Activated CD8-positive, alpha-beta memory T cell treated with anti-CD3 and anti-CD28 coated beads for 4 hours (primary cell): ENCODE measurements at places on chromosomes 7 and 10.

DNA sequence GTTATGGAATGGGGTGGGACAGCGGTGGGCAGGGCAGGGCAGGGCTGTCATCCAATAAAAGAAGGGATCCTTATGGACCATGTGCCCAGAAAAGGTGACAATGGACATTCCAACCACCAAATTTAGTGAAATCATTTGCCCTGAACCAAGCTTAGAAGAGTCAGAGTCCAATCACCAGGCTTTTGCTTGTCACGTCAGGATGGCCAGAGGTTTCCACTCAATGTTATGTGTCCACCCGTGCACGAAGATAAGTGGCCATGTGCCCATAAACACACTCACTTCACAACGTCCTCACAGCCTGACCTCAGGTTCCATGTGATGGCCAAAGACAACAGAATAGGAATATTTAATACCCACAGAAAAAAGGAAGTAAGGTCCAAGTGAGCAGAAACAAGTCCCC lies 36.6 kb upstream of the PLPP4 start:
- DNase-seq: no peak

GRCh38 chr7:128913870-128914565 lies 3.5 kb upstream of the KCP start:
- no peak for DNase-seq

DNA sequence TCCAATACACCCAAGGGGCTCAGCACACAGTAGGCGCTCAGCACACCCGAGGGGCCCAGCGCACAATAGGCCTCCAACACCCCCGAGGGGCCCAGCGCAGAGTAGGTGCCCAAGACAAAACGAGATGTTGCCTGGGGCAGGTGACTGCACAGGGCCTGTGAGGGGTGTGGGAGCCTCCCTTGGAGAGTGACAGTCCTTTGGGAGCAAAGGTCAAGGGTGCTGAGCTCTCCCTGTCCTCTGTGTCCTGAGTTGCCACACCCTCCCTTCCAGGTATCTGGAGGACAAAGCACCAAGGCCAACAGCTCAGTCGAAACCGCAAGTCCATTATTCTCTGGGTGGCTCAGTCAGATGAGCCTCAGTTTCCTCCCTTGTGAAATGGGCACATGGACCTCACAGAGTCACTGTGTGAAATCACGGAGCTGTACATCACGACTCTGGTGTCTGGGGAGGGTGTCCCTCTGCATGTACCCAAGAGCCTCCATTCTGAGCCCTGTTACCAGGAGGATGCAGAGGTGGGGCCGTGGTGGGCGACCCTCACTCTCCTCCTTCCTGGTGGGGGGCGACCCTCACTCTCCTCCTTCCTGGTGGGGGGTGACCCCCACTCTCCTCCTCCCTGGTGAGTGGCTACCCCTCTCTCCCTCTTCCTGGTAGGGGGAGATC lies 81.3 kb downstream of the FOXL3 start:
- DNase-seq: no peak

- no peak for DNase-seq
Observed at GRCh38 chr10:61197057-61197456, 253.1 kb upstream of the RHOBTB1 start.

DNA sequence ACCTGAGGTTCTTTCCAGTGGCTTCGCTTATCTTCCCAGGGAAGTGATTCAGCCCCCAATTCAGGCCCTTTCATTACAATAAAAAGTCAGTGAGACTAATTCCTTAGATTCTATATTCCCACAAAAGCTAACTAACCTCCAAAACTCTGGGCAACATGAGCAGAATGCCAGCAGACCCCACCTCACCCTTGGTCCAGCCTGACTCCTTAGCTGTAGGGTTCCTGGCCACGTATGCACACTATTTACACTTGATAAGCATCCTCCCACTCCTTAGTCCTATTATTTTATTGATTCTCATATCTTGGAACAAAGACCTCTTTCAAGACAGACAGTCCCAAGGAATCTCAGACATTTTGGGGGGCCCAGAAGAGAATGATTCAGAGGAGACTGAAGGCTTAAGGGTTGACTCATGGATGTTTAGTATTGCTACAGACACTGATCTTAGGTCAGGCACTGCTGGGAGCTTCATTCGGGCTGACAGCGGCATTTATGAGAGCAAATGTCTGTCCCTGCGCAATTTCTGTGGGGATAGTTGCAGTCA lies 162.6 kb upstream of the GDF10 start:
- DNase-seq: no peak

GRCh38 chr10:53239873-53240272 lies 467.3 kb upstream of the MBL2 start:
- no peak for DNase-seq

- DNase-seq: no peak
Observed at GRCh38 chr10:95279042-95279820, 11.6 kb downstream of the PDLIM1 start.

DNA sequence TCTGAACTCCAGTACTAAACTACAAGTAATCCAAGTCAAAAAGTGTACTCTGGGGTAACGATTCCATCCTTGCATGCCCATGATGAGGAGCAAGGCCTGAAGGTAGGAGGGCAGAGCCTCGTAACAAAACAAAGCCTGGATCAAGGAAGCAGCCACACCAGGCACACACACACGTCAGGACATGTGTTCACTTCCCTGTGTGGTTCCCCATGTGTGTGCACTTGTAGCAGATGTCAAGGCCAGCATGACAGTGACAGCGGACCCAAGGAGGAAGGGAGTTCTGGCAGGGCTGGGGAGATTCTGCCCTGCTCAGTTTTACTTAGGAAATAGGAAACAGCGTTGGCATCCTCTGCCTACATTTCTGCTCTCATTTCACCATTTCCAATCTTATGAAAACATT lies 92.8 kb downstream of the ALOX5 start:
- DNase-seq: no peak

DNA sequence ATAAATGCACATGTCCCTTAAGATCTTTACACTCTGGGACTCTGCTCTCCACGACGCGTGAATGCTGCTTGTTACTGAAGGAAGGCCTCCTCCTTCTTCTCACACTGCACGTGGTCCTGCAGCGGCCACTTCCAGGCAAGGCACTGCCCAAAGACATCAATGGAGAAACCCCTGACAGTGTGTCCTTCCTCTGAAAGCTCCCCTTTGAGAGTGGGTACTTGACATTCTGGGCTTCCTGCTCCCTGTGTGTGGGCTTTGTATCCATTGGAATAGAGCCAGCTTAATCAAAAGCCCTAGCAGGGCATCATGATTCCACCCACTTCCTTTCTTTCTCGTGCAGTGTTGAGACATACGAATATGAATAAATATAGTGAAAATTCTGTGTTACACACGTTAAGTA lies 69.7 kb upstream of the STK17A start:
- DNase-seq: no peak

DNA sequence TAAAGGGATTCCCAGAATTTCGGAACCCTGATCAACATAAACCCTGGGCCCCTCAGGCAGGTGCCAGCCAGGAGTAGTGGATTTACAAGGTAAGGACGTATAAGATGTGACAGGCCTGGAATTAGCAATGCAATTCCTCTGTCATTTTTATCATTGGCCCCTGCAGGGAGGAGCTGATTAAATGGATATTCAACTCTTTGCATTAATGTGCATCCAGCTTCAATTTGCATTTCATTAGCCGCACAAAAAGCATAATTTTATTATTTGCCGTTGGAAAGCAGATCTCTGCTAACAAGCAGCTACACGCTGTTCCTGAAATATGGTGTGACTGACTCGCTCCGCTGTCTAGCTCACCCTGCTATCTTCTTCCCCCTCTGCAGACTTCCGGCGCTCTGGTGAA lies 195.8 kb downstream of the RPS24 start:
- DNase-seq: no peak

DNA sequence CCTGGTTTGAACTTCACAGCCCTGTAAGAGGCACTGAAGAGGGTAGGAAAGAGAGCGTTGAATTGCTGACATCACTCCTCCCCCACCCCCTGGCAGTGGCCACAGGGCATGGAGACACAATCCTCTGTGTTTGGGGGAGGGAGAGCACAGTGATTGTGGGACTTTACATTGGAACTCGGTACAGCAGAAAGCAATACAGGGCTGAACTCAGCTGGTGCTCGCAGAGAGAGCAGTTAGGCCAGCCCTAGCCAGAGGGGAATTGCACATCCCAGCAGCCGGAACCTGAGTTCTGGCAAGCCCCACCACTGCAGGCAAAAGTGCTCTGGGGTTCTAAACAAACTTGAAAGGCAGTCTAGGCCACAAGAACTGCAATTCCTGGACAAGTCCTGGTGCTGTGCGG lies 24.0 kb upstream of the CUL1 start:
- DNase-seq: no peak

DNA sequence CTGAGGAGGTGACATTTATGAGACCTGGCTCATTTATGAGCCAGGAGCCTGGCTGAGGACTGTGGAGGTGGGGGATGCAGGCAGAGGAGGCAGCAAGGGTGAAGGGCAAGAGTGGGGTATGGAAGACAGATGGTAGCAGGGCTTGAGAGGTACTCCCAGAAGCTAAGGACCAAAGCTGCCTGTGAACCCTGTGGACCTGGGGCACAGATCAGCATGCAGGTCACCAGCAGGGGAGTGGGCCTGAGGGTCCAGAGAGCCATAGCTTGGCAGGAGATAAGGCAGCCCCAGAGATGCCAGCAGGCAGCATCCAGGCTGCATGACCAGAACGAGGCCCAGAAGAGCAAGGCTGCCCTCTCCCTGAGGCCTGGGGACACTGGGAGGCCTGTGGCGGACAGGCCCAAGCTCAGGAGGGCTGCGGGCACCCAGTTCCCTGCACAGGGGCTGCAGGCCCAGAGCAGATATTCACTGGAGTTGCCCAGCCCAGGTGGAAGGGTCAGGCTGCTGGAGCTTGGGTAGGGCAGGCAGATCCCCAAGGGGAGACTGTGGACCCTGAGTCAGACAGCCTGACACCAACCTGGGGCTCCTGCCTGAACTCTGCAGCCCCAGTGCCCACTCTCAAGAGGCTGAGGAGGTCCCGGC lies 3.4 kb downstream of the GPR15LG start:
- no peak for DNase-seq

GRCh38 chr7:111312966-111313365 lies 222.0 kb downstream of the LRRN3 start:
- DNase-seq: no peak

GRCh38 chr7:12923971-12924370 lies 236.5 kb downstream of the ARL4A start:
- DNase-seq: no peak

- no peak for DNase-seq
Observed at GRCh38 chr10:130968964-130969363, 342.6 kb downstream of the TCERG1L start.

DNA sequence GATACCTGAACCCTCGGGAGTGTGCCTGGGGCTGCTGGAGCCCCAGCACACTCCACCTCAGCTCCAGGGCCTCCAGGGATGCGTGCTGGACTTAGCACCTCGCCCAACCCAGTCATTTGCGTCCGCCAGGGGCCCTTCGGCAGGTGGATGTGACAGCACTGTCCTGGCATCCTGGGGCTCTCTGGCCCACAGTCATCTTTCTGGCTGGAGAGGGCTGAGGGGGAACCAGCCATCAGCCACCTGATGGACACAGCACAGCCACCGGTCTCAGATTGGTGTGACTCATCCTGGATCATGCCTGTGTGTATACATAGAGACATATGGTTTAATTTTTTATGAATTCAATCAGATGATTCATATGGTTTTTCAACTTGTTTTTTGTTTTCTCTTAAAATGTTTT lies 11.1 kb downstream of the ZNF775 start:
- DNase-seq: no peak

GRCh38 chr7:94182721-94183120 lies 178.6 kb upstream of the BET1 start:
- no peak for DNase-seq

DNA sequence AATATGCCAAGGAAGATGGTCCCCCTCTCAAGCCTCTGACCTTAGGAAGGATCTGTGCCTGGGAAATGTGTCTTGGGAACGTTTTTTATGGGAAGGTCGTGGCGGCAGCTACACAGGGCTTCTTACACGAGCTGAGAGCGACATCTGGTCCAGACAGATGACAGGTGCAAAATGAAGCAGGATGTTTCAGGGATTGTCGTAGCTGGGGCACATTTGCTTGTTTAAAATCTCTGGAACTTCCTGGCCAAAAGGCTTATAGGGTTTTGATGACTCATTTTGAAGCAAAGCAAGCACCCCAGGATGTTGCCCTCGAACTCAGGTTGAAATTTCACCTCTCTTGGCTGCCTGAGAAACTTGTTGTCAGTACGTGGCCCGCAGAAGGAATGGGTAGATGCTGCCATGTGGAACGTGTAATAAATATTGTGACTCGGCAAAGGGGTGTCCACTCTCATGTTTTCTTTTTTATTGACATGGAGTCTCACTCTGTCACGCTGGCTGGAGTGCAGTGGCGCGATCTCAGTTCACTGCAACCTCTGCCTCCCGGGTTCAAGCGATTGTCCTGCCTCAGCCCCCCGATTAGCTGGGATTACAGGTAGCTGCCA lies 117.5 kb downstream of the CAMK1D start:
- DNase-seq: no peak

DNA sequence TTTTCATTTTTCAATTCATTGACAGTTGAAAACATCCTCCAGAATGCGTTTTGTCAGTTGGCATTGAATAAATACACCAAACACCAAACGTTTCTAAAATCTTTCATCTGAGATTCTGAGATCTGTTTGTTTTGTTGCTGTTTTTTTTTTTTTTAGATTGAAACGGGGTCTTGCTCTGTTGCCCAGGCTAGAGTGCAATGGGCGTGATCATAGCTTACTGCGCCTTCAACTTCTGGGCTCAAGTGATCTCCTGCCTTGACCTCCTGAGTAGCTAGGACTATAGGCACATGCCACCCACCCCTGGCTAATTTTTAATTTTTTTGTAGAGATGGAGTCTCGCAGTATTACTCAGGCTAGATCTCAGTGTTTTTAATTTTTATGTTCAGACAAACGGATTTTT lies 30.7 kb downstream of the ZRANB1 start:
- DNase-seq: no peak

DNA sequence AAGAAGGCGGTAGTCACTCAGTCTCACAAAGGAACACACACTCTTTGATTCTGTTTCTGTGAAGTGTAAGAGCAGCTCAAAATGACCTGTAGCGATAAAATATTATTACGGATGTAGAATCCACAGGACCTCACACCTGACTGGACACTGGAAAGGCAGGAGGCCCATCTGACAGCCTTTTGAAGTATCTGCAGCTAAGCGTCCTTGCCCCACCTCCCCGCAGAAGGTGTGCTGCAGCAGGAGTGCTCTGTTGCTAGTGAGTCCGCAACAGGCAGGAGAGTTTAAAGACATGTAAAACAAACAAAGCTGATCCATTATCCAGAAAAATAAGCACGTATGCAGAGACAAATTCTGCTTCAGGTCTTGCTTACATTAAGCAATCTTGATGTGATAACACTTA lies 355.5 kb downstream of the GPR158 start:
- no peak for DNase-seq

- no peak for DNase-seq
Observed at GRCh38 chr7:144090667-144091066, 4.6 kb downstream of the OR2A12 start.
